ENCODE measurements at places on chromosomes 7 and 10.

GRCh38 chr7:1671594-1672451, 1.7 kb downstream of the ELFN1 start:
- H3K27me3 ChIP-seq: peaks cover 39% of the 10 kb centered on the region
- H3K4me3 ChIP-seq: no peak overlapping the region
- no peak overlapping the region for H3K27ac ChIP-seq
- peaks cover 14% of the 10 kb centered on the region for H3K4me1 ChIP-seq
- no peaks in the 10 kb centered on the region for H3K36me3 ChIP-seq

DNA sequence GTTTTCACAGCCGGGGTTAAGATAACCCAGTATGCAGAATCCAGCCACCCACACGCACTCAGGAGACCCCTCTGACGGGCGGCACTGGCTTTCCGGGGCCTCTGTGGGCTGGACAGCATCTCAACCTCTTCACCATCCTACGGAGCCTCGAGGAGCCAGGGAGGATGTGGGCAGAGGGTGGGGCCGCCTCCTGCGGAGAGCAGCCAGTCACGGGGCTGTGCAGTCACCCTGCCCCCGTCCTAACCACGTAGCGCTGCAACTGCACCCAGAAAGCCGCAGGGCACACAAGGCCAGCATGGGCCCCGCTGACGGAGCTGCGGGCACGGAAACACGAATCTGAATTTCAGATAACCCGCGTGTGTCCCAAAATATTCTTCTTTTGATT, 270.3 kb downstream of the ELFN1 start:
- peaks cover 41% of the 10 kb centered on the region for H3K4me1 ChIP-seq
- peak overlapping the region; percentile 84 for H3K4me3 ChIP-seq
- H3K27me3 ChIP-seq: no peaks in the 10 kb centered on the region
- H3K27ac ChIP-seq: peak overlapping the region; percentile 91
- peaks cover 12% of the 10 kb centered on the region for H3K36me3 ChIP-seq

DNA sequence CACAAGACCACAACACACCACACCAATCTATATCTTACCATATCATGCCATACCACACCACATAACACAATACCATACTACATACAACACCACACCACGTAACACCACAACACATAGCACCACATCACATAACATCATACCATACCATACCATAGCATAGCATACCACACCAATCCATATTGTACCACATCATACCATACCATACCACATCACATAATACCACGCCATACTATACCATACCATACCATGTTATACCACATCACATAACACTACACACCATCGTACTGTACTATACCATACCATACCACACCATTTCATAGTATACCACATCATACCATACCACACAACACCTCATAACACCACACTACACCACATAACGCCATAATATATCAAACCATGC, 335.2 kb upstream of the VWC2 start:
- no peak overlapping the region for H3K27ac ChIP-seq
- no peak for DNase-seq
- H3K4me1 ChIP-seq: no peaks in the 10 kb centered on the region
- H3K27me3 ChIP-seq: no peaks in the 10 kb centered on the region

DNA sequence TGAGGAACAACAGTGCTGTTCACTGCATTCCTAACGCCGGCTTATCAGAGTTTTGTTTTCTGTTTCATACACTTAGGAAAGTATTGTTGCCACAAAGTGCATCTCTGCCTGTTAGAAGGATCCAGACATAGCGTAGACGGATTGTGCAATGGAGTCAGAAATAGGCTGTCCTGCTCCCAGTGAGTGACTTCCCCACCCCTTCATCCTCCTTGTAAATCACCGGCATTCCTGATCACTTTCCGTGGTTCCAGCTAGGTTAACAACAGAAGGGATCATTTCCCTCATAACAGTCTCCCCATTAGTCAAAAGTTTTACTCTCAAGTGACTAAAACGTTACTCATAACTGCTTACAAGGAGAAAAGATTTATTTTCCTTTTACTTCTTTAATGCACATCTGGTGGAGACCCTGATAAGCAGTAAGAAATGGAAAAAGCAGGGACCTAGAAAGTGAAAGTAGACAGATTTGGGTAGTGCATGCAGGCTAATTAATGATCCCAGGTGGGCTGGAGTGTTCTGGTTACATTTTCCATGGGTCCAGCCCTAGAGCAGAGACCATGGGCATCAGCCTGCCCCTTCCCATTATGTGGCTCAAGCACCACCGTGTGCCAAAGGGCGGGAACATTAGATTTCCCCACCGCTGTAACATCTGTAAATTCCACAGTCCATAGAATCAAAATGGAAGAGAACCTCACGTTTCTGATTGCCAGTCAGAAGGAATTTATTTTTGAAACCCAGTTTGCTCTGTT, 395.1 kb upstream of the GALNT17 start:
- H3K36me3 ChIP-seq: no peaks in the 10 kb centered on the region
- H3K4me3 ChIP-seq: no peak overlapping the region
- DNase-seq: no peak
- no peak overlapping the region for H3K27ac ChIP-seq
- no peaks in the 10 kb centered on the region for H3K27me3 ChIP-seq

DNA sequence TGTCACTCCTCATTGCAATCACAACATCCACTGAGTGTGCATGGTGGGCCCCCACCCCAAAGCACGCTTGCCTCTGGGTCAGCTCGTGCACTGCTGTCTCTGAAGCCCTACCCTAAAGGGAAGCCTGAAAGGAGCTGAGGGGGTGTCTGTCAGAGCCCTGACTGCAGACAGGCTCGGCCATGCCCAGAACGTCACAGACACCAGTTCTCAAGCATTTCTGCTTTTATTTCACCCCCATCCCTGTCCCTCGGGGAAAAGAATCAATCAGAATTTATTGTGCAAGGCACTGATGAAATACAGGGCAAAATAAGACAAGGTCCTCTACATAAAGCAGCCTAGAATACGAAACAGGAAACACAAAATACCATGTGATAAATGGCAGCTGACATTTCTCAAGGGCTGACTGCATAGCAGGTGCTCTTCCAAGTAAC, 231.8 kb downstream of the WDR37 start:
- H3K27me3 ChIP-seq: peaks cover 19% of the 10 kb centered on the region
- H3K4me1 ChIP-seq: peaks cover 3% of the 10 kb centered on the region
- no peak overlapping the region for H3K27ac ChIP-seq
- H3K4me3 ChIP-seq: no peak overlapping the region
- H3K36me3 ChIP-seq: no peaks in the 10 kb centered on the region
- DNase-seq: no peak

- peaks cover 2% of the 10 kb centered on the region for H3K4me1 ChIP-seq
- H3K4me3 ChIP-seq: no peak overlapping the region
- H3K27me3 ChIP-seq: no peaks in the 10 kb centered on the region
- H3K36me3 ChIP-seq: peaks cover 43% of the 10 kb centered on the region
- no peak overlapping the region for H3K27ac ChIP-seq
- no peak for DNase-seq
Measured at GRCh38 chr10:72124381-72124780, 36.0 kb upstream of the SPOCK2 start.

DNA sequence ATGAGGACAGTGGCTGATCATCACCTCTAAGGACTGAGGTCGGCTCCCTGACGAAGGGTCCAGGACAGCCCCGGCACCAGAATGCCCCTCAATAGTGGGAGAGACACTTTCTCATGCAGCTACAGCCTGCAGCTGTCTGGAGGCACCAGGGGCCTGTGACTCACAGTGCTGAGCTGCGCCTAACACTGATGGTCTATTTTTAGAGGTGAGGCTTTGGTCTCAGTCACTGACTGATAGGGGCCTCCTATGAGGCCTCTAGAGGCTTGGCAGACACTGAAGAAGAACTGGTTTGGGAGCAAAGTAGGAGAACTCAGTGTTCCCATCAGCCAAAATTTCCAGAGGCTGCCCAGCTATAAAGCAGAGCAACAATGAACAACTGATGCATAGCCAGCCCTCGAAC, 130.1 kb downstream of the COBL start:
- no peak for DNase-seq
- H3K36me3 ChIP-seq: no peaks in the 10 kb centered on the region
- H3K4me1 ChIP-seq: no peaks in the 10 kb centered on the region
- no peak overlapping the region for H3K27ac ChIP-seq
- H3K27me3 ChIP-seq: peaks cover 3% of the 10 kb centered on the region
- H3K4me3 ChIP-seq: no peak overlapping the region

- H3K4me3 ChIP-seq: no peak overlapping the region
- no peaks in the 10 kb centered on the region for H3K27me3 ChIP-seq
- H3K36me3 ChIP-seq: no peaks in the 10 kb centered on the region
- H3K4me1 ChIP-seq: no peaks in the 10 kb centered on the region
- no peak for DNase-seq
Measured at GRCh38 chr10:68086011-68086410, 10.9 kb upstream of the HERC4 start.

DNA sequence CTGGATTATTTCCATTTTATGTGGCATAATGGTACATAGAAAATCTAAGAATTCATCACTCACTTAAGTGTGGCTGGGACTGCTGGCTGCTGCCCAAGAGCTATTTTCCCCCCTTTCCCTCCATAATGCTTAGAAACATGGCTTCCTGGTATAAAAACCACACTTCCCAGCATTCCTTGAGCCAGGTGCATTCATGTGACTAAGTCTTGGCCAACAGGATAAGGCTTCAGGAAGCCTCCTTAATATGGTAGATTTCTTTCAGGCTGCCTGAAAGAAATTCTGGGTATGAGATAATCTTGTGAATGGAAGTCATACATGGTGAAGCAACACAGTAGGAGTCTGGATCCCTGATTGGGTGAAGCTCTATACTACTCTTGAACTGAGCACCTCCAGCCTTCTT, 178.0 kb downstream of the JAZF1 start:
- H3K27ac ChIP-seq: no peak overlapping the region
- peaks cover 24% of the 10 kb centered on the region for H3K36me3 ChIP-seq
- no peaks in the 10 kb centered on the region for H3K27me3 ChIP-seq
- no peak for DNase-seq
- no peak overlapping the region for H3K4me3 ChIP-seq
- H3K4me1 ChIP-seq: peaks cover 53% of the 10 kb centered on the region

- H3K27ac ChIP-seq: no peak overlapping the region
- no peaks in the 10 kb centered on the region for H3K36me3 ChIP-seq
- H3K4me1 ChIP-seq: no peaks in the 10 kb centered on the region
- no peak for DNase-seq
Measured at GRCh38 chr7:124276005-124276622, 243.2 kb upstream of the TMEM229A start.

DNA sequence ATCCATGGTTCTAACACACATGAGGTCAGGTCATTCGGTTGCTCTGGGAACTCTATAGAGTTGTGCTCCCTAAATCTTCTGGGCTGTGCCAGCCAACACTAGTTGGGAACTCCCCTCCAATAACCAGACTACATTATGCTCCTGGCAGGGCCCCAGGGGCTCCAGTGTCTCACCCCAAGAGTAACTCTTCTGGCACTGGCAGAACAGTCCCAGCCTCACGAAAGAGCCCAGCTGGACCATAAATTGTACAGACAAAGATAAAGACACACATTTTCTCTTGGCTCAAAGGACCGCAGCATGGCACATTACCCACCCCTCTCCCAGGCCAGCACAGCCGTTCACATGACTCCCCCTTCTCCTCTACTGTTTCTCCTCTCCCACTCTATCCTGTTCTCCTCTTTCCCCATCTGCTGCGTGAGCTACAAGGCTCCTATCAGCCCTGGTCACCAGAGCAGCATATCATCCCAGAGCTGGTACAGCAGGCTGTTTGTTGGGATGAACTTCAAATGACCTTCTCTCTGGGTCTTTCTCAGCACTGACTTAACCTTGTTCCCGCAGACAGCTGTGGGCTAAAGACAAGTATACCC, 230.6 kb downstream of the PLXNA4 start:
- peaks cover 3% of the 10 kb centered on the region for H3K27me3 ChIP-seq
- no peaks in the 10 kb centered on the region for H3K4me1 ChIP-seq
- H3K36me3 ChIP-seq: no peaks in the 10 kb centered on the region

DNA sequence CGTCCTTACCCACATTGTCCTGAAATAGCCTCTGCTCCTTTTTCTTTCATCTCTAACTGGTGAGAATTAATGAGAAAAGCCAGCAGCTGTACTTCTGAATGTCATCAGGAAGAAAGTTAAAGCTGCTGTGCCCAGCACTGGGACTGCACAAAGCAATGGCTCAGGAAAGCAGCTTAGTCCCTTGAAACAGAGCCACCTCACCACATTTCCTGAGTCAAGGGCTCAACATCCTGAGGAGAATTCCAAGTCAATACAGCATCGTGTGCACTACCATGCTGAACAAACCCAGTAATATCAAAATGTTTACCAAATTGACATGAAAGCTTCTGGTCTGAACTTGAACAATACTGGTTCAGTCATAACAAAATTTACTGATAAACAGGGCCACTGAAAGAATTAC, 140.1 kb downstream of the KMT2E start:
- H3K27me3 ChIP-seq: no peaks in the 10 kb centered on the region
- no peak for DNase-seq
- H3K4me1 ChIP-seq: no peaks in the 10 kb centered on the region
- peak overlapping the region; percentile 56 for H3K27ac ChIP-seq

DNA sequence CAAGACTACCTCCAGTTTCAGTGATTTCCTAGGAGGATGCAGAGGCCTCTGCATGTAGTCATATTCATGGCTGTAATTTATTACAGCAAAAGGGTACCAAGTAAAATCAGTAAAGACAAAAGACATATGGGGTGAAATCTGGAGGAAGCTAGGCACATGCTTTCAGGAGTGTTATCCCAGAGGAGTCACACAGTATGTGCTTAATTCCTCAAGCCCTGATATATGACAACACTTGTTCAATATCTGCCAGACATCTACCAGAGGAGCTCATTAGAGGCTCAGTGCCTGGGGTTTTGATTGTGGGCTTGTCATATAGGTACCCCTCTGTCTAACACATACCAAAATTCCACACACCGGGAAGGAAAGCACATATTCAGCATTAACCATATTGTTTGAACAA, 283.8 kb downstream of the CXCL12 start:
- no peaks in the 10 kb centered on the region for H3K4me1 ChIP-seq
- DNase-seq: no peak
- no peaks in the 10 kb centered on the region for H3K36me3 ChIP-seq
- no peaks in the 10 kb centered on the region for H3K27me3 ChIP-seq
- no peak overlapping the region for H3K27ac ChIP-seq

DNA sequence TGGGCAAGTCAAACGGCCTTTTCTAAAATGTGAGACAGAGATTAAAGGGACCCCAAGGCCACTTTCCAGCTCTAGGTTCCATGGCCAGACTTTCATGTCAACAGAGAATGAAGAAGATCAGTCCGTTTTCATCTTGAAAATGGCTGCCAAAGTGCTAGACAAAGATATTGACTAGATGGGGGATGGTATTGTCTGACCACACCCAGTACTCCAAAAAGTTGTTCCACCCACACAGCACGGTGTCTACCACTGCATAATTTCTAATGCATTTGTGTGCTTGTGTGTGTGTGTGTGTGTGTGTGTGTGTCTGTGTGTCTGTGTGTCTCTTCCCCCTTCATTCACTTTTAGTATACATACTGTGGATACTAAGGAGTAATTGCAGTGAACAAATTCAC, 1.3 kb downstream of the COL1A2 start:
- no peak for DNase-seq
- H3K27me3 ChIP-seq: peaks cover 35% of the 10 kb centered on the region
- no peaks in the 10 kb centered on the region for H3K36me3 ChIP-seq
- no peak overlapping the region for H3K27ac ChIP-seq

All from activated B cell treated with CpG ODN at 0.5 μM for 24 hours (primary cell).